ENCODE measurements at places on chromosomes 7 and 10. TPM values are rescaled to one million over a fixed set of nuclear protein-coding genes. Genes with fewer than 3 reads are reported as not detected.

DNA sequence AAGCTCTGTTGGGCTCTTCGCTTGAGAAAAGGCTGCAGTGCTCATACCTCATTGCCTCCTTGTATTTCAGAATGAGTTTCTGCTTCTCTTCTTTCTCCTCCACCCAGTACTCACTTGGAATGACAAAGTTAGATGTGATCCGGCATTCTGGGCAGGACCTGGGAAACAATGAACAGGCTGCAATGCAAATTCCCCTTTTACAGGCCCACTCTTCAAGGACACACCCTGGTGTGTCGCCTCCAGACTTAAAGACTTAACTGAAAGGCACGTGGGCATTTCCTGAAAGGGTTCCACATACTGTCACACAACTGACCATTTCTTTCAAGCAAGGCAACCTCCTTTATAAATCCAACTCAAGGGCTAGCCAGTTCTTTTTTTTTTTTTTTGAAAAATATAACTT lies 23.6 kb downstream of the MKRN1 start:
- no peak for DNase-seq

GRCh38 chr7:129845178-129845971 lies 107.4 kb downstream of the UBE2H start:
- no peak for DNase-seq

- DNase-seq: no peak
Measured at GRCh38 chr7:1085910-1086421, 1.9 kb upstream of the GPER1 start.

- DNase-seq: no peak
Measured at GRCh38 chr10:20247454-20247853, 431.2 kb downstream of the PLXDC2 start.

- no peak for DNase-seq
Measured at GRCh38 chr7:116595063-116595462, 70.2 kb downstream of the CAV1 start.

DNA sequence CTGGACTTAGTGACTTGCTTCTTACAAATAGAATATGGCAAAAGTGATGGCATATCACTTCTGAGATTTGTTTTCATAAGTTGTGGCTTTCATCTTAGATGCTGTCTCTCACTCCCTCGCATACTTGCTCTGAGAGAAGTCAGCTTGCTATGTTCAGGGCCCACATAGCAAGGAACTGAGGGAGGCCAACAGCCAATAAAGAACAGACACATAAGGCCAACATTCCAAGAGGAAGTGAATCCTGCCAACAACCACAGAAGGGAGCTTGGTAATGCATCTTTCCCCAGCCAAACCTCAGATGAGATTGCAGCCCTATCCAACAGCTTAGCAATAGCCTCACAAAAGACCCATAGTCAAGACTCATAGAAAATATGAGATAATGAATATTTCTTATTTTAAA lies 39.2 kb upstream of the DMTF1 start:
- DNase-seq: no peak

DNA sequence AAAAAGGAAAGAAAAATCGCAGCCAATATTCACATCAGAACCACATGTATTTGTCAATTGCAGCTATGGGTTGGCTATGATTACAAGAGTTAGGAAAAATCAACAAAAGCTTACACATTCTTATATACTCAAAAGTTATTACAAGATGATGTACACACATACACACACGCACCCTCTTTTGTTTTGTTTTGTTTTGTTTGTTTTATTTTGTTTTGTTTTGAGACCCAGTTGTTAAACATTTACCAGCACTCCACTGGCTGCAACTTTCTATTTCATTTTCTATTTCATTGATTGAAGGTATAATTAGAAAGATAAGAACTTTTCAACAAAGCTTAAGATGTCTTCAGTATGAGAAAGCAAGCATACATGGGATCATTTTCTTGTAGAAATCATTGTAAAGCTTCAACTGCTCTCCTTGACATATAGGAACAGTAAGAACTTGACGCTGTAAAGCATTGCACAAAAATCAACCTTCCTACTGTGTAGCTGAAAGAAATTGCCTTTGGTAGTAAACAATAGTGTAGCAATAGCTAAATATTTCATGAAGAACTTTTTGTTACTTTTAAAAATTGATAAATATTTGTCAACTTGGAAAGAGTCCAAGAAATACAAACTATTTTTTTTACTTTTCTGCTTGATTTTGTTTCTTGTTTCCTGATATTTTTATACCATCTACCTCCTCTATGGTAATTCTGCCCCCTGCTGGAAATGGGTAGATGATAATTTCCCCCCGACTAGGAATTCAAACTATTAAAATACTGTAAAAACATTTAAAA lies 205.9 kb downstream of the MBL2 start:
- DNase-seq: no peak

GRCh38 chr7:152949253-152949652 lies 189.7 kb downstream of the ACTR3B start:
- no peak for DNase-seq

GRCh38 chr7:112770051-112770450 lies 20.1 kb downstream of the TMEM168 start:
- no peak for DNase-seq

- DNase-seq: no peak
Measured at GRCh38 chr7:23093111-23093510, 12.5 kb upstream of the KLHL7 start.

DNA sequence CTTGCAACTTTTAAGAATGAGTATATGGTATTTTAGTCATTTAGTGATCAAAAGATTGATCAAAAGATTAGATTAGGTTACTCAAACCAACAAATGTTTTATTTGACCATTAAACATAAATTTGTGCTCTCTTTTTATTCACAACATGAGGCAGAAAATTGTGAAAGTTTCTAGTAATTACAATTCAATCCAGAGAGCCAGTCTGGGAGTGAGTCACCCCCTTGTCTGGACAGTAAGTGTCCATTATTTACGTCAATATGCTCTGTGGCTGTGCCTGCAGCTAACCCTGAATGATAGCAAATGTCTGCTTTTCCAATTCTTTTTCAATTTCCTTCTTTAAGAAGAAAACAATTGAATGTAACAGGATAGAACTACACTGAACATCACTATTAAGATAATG lies 27.9 kb downstream of the GNG11 start:
- no peak for DNase-seq

DNA sequence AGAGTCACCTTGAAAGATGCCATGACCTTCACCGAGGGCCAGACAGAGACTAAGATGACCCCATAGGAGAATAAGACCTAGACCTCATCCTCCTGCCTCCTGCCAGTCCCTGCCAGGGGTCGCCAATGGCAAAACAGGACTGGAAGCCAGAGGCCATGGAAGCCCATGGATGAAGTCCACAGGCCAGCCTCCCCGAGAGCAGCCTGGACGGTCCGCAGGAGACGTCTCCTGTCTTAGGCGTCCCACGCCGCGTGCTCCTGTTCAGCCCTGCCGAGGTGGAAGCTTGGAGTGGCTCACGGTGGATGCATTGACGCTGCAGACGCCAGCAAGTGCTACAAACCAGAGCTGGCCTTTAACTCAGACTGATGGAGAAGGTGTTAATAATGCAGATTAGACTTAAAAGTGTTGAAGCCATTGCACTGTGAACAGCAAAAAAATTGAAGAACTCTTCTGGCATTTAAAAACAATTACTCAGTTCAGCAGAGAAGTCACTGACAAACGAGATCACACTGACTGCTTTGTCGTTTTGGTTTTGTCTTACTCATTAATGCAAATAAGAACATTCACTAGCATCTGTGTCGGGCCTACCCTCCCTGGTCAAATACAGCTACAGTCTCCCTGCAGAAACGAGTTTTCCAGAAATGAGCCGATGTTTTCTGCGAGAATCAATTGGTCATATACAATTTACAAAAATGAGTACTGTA lies 38.1 kb upstream of the FAM20C start:
- peak; percentile 48 for DNase-seq

DNA sequence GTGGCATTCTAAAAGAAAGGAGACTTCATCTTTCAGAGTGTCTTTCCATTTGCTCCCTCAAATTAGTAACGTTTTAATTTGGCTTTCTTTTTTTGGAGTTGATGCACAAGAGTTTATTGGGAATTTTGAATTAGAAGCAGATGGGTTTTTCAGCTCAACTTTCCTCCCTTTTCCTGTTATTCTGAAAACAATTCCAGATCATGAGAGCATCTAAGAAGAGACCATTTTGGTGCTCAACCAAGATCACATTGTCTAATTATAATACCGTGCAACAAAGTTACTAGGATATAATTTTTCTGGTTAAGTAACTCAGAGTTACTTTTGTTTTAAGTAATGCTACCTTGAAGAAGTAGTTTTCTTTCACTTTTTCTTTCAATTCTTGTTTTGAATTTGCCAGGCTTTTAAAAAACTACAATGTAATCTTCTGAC lies 396.6 kb upstream of the KLF6 start:
- DNase-seq: no peak

DNA sequence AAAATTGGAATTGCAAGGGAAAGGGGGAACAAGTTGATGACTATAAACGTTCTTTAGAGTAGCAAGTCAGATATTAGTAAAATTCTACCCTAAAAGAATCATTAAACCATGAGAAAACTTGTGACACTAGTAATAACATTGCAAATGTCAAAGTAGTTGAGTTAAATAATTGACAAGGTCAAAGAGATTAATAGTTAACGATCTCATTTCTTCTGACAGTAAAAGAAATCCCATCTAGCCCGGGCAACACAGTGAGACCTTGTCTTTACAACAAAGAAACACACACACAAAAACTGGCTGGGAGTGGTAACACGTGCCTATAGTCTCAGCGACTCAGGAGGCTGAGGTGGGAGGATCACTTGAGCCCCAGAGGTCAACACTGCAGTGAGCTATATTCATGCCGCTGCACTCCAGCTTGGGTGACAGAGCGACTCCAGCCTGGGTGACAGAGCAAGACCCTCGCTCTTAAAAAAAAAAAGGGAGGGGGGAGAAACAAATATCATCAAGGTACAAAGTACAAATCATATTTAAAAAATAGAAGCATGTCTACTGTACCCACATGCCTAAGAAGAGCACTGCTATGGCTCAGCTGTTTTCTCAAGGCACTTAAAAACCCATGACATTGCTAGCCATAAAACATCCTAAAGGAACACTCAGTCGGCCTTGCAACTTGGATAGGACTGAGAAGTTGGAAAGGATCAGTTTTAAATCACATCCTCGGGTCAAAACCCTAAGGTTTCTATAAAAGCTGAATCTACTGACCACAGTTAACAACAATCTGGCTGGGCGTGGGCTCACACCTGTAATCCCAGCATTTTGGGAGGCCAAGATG lies 401.1 kb downstream of the PARD3 start:
- no peak for DNase-seq

GRCh38 chr10:116669080-116669479 lies 48.3 kb downstream of the PNLIPRP2 start:
- DNase-seq: no peak

GRCh38 chr7:128701062-128701785 lies 29.1 kb downstream of the GARIN1A start:
- DNase-seq: no peak

GRCh38 chr7:130369110-130369711 lies 11.1 kb upstream of the CPA1 start:
- DNase-seq: no peak

- DNase-seq: no peak
Measured at GRCh38 chr7:157889480-157889879, 552.7 kb downstream of the DNAJB6 start.

DNA sequence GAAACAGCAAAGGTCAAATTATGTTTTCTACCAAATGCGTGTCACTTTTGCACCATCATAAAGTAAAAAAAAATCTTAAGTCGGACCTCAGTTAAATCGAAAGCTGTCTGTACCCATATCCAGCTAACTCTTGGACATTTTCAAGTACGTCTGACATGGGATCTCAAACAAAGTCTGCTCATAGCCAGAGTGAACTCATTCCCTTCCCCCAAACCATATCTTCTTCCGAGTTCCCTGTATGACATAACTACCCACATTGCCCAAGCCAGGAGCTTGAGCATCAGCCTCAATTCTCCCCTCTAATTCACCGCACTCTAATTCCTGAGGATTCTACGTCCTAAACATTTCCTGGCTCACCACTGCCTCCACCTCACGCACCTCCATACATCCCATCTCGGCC lies 44.8 kb upstream of the TARP start:
- DNase-seq: no peak

DNA sequence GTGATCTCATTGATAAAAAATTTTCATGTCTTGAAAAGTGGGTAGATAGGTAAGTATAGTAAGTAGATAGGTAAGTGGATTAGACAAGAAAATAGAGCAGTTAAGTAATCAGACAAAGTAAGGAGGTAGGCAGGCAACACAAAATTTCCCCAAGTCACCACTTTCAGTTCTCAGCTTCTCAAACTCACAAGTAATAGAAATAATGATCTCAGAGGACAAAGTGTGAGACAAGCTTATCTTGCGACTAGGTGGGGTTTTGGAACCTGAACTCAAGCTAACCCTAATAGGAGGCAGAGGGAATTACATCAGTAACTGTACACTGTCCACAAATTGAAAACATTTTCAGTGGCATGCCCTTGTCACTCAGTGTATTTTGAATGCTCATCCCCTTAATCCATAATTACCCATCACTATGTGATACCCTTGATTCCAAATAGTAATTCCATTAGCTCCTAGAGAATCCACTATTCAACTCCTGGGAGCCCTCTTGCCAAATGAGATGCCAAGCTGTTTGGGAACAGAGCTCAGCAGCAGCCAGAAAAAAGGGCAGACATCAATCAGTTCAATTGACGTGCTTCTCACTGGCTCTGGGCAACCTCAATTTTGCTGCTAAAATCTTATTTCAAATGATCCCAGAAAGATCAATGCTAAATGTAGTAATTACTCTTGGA lies 703.2 kb downstream of the XPNPEP1 start:
- no peak for DNase-seq

DNA sequence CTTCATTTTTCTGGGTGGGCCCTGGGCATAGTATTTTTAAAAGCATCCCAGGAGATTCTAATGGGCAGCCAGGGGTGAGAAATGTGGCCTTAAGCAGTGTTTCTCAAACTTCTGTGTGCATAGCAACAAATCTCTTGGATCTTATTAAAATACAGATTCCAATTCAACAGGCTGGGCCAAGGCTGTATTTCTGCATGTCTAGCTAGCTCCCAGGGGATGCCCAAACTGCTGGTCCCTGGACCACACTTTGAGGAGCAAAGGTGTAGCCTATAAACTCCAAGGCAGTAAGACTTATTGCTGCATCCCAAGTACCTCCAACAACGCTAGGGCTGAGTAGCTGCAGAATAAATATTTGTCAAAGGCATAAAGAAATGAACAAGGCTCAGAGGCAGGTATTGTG lies 292.9 kb upstream of the ZMIZ1 start:
- DNase-seq: no peak

GRCh38 chr10:95434583-95434982 lies 126.6 kb downstream of the SORBS1 start:
- DNase-seq: no peak

GRCh38 chr7:121330053-121330833 lies 1.4 kb downstream of the WNT16 start:
- DNase-seq: no peak

GRCh38 chr7:50651271-50651989 lies 86.2 kb upstream of the DDC start:
- DNase-seq: no peak

EGFR gene
- total RNA-seq: 11.4 TPM

ANKRD61 gene
- total RNA-seq: not detected

A1CF gene
- not detected for total RNA-seq

ANKRD7 gene
- 0.70 TPM for total RNA-seq

ZNF503 gene
- total RNA-seq: 6.0 TPM

TRIM74 gene
- total RNA-seq: 0.81 TPM

HOXA4 gene
- 0.14 TPM for total RNA-seq

PRLHR gene
- total RNA-seq: not detected

SH2B2 gene
- 1.2 TPM for total RNA-seq

GNGT1 gene
- total RNA-seq: not detected

Data from Right ventricle myocardium inferior (tissue), 1 donor.